ENCODE measurements at places on chromosomes 16 and 17.

- no peak for DNase-seq
Observed at GRCh38 chr16:89096768-89097391, 3.2 kb downstream of the ACSF3 start.

GRCh38 chr17:39926588-39927100, 757 bp downstream of the ORMDL3 start:
- no peak for DNase-seq

- DNase-seq, result no peak
Observed at GRCh38 chr17:58985971-58986370, 120.7 kb downstream of the TRIM37 start.

DNA sequence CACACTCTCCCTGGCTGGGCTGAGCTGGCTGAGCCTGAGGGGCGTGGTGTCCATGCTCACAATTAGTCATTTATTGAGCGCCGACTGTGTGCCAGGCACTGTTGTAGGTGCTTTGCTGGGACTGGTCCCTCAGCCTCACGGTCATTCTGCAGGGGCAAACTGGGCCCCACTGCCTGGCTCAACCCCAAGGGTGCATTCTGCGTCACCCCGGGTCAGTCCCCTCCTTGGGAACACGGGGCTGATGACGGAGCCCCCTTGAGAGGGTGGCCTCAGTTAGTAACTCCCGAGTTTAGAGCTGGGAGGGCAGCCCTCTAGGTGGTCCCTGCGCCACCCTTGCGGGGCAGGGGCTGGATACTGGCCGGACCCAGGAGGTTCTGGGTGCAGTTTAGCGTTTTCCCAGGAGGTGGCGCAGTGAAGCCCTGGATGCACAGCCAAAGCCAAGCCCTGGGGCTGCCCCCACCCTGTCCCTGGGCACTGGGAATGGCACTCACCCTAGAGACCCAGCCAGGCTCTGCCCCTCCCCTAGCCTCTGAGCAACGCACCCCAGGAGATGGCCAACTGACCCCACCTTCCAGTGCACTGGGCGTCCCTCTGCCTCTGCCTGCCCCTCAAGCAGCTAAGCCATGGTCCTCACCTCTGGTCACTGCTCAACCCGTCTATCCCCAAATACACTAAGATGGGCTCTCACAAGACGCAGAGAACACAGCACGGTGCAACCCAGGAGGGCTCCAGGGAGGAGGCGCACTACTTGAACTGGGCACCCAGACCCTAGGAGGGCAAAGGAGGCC, 243.2 kb upstream of the GSE1 start:
- no peak for DNase-seq

- no peak for DNase-seq
Observed at GRCh38 chr17:9237053-9237410, 215.7 kb downstream of the NTN1 start.

DNA sequence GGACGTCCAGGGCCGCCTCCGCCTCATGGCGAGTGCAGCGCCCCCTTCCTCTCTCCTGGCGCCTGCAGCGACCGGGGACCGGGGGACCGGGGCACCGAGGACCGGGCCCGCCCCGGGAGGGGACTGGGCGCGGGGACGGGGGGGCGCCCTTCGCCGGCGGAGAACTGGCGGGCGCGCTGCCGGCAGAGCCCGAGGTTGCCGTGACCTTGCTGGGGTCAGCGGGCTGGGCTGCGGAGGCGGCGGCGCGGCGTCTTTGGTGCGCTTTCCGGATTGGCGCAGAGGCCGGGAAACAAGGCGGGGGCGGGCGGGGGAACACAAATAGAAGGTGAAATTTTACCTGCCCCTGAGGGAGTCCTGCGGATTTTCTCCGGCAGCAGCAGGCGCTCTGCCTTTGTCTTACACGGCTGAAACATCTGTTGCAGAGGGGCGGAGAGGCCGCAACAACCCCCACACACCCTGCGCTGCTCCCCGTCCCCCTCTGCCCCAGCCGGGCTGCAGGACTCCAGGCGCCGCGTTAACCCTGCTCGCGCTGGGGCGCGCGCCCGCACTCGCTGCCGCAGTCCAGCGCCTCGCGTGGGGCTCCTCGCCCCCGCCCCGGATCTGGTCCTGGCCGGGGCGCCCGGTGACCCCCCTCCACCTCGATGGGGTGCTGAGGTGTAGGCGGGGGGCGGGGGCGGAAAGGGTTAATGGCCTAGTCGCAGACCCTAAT, 53.5 kb downstream of the SREBF1 start:
- no peak for DNase-seq

DNA sequence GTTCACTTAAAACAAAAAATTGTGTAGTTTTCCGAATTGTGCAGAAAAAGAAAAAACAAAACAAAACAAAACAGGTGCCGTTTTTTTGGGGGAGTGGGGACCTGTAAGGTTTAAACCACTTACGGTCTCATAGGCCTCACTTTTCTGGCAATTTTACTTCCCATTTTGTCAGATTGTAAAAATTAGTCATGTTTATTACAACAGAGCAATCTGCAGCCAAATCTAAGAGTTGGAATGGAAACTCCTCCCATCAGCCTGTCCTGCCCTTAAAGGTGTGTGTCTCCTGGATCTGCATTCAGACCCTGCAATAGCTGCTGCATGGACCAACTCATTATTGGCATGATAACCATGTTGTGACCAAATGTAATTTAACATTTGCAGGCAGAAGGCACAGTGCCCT, 8.2 kb upstream of the SALL1 start:
- no peak for DNase-seq

DNA sequence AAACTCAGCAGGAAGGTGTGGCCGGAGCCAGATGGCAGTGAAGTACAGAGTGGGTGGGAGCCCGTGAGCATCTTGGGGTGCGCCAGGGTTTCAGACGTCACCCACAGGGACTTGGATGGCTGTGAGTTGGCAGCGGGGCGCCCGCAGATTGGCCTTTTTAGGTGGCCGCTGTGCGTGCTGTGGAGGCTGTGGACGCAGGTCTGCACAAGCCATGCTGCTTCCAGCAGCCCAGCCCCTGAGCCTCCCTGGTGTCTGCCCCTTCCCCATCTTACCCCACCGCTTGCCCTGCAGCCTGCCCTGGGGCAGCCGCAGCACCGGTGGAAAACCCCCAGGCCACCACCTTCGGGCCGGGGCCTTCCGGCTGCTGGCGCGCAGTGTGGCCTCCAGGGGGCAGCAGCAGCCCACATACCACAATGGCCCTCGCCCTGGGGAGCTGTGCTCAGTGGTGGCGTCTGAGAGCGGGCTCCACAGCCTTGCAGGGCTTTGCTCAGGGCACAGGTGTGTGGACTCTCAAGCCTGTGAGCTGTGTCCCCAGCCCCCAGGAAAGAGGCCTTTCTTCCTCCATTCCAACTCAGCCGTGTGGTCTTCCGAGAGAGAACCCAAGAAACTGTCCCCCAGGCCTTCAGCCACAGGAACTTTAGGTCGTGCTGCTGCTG, 11.8 kb downstream of the ENDOV start:
- peak; percentile 10 for DNase-seq

GRCh38 chr17:73189417-73190099, 3.3 kb upstream of the COG1 start:
- no peak for DNase-seq

DNA sequence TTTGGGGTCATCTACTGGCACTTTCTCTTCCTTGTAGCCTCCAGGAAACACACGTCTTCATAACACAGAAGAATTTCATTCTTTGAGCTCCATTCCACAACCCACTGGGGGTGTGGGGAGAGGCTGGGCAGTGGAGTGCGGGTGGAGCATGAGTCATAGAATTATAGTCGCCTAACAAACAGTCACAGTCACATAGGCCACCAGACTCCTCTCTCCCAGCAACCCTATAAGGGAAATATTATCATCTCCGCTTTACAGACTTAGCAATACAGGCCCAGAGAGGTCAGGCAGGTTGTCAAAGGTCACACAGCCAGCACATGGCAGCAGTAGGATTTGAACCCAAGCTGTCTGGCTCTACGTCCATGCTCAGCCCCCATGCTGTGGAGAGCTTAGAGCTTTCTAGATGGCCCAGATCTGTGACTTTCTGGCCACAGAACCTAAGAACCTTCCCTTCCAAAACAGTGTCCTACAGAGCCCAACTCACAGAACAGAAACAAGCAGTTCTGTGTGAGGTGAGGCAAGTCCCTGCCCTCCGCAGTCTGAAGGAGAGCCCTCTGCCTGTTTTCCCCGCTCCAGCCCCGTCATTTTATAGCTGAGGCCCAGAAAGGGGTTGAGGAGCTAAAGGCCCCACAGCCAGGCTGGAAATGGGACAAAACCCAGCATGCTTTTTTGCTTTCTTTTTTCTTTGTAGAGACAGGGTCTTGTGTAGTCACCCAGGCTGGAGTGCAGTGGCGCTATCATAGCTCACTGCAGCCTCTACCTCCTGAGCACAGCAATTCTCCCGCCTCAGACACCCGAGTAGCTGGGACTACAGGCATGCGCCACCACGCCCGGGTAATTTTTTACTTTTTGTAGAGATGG, 10.7 kb upstream of the LITAF start:
- DNase-seq, result no peak

- no peak for DNase-seq
Observed at GRCh38 chr16:50881956-50882355, 140.1 kb downstream of the CYLD start.

DNA sequence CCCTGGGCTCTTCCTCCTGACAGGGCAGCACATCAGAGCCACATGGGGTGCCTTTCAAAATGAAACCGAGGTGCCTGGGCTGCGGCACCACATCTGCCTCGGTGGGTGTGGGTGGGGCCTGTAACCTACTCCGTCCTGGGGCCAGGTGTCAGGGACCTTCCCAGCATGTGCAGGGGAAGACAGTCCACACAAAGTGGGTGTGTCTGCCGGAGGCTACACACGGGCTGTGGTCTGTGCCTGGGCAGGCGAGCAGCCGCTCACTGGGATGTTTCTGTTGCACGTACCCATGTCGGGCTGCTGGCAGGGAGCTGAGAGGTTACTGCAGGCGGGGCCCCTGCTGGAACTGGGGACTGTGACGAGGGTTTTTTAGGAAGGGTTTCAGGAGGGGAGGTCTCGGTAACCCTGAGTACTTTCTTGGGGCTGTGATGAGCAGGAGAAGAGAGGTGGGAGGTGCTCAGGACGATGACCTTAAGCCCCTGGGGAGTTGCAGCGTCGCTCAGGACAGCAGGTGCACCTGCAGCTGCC, 351.2 kb downstream of the SEC14L1 start:
- DNase-seq, result no peak

- DNase-seq, result no peak
Observed at GRCh38 chr16:12558641-12559040, 245.0 kb downstream of the CPPED1 start.

DNA sequence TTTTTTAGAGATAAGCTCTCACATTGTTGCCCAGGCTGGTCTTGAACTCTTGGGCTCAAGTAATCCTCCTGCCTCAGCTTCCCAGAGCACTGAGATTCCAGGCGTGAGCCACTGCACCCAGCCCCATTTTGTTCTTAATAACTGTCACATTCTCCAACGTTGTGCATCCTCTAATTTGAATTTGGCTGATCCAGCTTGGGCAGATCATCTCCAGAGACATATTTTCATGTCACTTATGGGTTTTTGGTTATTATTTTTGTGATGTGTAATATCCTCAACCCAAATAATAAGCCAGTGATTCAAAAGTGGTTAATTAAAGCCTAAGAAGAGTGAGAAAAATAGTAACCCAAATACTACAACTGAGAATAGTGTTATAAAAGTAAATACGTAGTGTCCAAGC, 16.2 kb upstream of the COL1A1 start:
- DNase-seq, result no peak

GRCh38 chr16:15427648-15428239, 6.6 kb upstream of the BMERB1 start:
- peak; percentile 72 for DNase-seq

GRCh38 chr16:65624666-65625065, 502.8 kb upstream of the CDH11 start:
- peak; percentile 22 for DNase-seq

DNA sequence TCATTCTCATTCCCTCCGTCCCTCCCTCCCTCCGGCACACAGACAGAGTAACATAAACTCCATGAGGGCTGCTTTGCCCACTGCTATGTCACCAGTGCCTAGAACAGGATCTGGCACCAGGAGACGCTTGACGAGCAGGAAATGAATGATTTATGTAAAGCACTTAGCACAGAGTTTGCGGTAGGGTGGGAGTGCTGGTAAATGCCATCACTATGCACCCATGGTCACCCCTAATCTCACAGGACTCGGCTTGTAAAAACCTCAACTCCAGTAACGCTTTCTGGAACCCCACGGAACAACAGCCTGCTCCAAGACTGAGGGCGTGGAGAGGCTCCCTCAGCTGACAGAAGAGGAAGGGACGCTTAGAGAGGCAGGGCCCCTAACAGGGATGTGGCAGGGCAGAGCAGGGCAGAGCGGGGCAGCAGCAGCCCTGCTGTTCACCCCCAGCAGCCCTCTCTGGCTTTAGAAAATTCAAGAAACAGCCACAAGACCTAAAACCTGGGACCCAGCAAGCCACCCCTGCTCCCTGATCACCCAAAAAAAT, 156.9 kb downstream of the C16orf78 start:
- no peak for DNase-seq

DNA sequence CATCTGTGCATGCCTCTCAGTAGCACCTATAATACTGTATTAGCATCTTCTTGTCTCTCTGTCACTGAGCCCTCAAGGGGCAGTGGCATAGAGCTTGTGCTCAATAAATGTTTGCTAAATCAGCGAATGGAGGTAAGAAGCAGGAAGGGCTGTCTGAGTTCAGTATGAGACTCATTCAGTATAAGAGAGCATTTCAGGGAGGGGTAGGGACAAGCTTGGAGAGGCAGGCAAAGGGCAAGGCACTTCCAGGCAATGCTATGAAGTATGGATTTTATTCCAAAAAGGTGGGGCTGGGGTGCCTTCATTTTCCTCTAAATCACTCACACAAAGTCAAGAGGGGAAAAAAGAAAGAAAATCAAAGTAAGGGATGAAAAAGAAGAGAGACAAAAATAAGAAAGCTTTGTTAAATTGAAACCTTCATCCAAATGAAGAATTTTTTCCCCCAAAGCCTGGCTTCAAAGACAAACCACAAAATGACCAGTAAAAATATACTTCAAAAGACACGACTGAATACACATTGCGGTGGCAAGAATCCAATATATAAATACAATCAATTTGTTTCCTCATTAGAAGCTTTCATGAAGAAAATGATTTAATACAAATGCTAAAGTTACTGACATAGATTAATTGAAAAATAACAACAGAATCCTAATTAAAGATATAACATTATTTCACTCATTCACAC, 51.2 kb downstream of the SKAP1 start:
- DNase-seq, result no peak

DNA sequence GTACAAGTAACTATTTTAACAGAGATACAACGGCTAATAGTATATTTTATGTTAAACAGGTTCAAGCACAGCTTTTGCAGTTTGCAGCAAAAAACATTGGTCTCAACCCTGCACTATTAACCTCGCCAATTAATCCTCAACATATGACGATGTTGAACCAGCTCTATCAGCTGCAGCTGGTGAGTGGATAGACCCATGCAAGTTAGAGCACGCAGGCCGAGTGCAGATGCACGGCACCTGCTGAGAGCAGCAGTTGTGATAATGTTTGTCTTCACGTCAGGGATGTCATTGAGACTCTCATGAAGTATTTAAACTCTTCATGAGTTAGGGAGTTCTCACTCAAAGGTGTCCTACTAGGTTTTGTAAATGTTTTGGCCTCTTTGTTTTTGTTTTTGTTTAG, 45.6 kb downstream of the TMC6 start:
- DNase-seq, result no peak

DNA sequence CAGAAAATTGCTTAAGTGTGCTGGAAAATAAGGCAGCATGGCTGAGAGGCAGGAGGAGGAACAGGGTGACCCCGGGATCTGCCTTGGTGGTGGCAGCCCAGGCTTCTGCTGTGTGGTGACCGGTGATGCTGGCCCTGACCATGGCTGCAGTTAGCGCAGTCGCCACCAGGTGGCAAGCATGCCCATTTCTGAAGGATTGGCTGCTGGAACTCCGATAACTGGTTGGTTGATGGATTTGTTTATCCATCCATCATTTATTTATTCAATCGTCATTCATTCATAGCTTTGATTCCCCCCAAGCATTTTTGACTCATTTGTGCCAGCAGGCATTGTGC, 29.1 kb upstream of the ITGA3 start:
- peak; percentile 58 for DNase-seq
